ENCODE measurements at places on chromosomes 6 and 20.

DNA sequence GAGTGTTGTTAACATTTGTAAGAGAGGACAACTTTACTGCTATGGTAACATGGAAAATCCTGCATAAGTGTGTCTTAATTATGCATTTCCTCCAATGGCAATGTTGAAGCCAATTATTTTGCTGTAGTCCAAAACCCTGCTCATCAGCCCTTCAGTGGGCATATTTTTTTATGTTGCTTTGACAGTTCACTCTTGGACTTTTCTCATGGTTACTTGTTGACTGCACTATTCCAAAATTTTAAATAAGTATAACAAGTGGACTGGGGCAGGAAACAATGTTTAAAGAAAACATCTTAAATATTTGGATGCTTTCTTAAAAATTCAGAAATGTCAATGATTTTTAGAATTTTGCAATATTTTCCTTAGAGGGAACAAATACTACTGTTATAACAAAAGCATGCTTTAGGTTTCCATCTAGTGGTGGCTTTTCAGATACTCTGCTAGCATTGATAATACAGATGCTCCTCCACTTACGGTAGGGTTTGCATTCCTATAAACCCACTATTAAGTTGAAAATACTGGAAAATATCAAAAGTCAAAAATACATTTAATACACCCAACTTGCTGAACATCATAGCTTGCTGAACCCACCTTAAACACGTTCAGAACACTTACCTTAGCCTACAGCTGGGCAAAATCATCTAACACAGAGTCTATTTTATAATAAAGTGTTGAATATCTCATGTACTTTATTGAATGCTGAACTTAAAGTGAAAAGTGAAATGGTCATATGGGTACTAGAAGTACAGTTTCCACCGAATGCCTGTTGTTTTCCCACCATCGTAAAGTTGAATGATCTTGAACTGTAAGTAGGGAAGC is 86.4 kb downstream of the ADGRG6 start:
- DNase-seq, result no peak

GRCh38 chr20:43723186-43723585 is 3.6 kb downstream of the GTSF1L start:
- DNase-seq, result no peak

DNA sequence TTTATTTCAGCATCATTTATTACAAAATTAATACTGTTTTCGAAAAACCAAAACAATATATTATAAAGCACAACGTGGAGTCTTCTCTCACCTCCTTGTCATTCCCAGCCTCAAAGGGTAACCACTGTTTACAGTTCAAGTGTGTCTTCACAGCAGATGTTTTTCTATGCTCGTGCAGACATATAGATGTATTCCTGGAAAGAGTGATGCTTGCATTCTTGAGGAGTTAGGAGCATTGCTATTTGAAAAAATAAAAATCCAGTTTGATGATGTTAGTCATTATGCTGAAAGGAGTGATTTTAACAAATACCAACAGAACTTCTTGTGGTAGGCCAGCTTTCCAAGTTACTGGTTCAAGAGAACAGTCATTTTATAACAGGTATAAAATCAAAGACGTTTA is 234.9 kb downstream of the BCKDHB start:
- no peak for DNase-seq

- no peak for DNase-seq
Observed at GRCh38 chr6:11189865-11190624, 42.4 kb downstream of the NEDD9 start.

DNA sequence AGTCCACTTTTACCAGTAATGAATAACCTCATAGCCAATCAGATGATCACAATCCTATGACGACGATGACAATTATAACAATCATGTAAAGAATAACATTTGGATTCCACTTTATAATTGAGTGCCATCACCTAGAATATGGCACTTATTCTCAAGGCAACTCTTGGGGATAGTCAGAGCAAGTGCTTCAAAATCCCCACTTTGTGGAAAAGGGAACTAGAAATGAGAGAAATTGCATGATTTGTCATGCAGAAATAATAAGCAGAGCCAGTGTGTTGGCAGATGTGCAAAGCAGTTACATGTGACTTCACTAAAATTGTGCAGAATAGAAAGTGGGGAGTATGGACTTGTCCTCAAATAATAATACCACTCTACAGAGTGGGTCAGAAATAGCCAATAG is 41.3 kb downstream of the FRK start:
- no peak for DNase-seq

DNA sequence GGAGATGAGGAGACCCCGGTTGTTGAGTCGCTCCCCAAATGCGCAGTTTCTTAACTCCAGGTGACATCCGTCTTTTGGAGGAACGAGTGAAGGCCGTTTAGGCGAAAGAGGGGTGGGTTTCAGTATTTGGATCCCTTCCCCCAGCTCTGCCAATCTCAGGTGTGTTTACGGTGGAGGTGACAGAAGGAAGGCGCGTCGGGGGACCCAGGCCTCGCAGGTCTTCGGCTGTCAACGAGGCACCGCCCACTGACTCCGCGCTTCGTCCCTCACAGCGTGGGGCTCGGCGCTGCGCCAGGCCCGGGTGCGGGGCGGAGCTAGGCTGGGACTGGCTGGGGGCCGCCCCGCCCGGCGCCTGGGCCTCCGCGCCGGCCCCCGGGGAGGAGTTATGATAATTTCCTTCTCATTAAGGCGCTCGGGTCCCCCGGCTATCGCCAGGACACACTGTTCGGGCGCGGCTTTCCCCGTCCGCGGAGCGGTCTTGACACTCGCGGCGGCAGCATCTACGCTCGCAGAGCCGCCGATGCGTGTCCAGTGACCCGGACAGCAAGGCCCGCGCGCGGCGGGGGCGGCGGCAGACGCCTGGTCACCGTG is at the start of gene TFAP2C:
TSS of gene TFAP2C (plus strand) at position 434 of the 591 bp plus-strand sequence. CDS start 239 bp downstream, outside the sequence.
- peak; percentile 59 for DNase-seq

DNA sequence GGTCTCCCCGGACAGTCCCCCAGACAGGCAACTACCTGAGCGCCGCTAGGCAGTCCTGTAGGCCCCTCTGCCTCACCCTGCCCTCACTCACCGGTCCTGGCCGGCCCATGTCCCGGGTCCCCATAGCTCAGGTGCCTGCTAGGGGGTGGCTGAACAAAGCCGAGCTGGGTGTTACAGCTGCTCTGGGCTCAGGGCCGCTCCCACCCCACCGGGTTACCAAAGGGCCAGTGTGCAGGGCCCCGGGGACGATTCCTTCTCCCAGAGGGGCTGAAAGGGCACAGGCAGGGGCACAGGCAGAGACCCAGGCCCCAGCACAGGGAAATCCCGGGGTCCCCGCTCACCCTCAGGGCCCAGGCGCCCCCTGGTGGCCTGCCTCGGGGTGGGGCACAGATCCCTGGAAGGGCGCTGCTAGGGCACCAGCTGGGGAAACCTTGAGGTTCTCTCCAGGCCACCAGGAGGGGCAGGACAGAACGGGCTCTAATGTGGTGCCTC is 118.4 kb downstream of the GRM4 start:
- DNase-seq, result peak; percentile 76

DNA sequence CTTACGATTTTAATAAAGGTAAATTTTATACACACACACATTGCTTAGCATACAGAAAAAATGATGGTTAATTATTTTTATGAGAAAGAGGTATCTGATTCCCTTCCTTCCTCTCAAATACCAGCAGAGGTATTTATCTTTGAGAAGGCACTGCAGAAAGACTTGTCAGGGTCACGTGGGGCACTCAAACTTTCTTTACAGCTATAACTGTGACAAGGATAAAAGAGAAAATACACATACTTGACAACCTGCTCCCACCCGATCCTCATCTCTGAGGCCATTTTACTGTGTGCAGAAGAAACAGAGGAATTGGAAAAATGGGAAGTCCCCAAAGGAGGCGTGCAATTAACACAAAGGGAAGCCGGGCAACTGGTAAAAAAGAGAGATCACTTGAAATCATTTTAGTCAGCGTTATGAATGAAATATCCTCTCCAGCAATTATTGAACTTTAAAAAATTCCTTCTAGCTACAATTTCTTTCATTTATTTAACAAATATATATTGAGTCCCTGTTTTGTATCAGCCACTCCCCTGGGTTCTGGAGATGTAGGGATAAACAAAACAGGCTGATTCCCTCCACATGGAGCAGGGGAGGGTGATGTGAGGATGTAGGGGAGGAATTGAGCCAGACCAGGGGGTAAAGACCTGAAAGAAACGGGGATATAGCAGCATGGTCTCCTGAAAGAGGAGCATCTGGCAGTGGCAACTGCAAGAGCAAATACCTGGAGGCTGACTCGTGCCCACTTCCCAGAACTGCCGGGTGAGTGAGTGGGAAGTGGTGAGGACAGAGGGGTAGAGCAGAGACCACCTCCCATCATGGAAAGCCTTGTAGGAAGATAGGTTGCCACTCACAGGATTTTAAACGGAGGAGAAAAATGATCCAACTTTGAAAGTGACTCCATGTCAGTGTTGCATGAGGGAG is 510.3 kb downstream of the KIF16B start:
- DNase-seq, result no peak

GRCh38 chr6:166597711-166598440 is 11.4 kb upstream of the RAMACL start:
- DNase-seq, result no peak

DNA sequence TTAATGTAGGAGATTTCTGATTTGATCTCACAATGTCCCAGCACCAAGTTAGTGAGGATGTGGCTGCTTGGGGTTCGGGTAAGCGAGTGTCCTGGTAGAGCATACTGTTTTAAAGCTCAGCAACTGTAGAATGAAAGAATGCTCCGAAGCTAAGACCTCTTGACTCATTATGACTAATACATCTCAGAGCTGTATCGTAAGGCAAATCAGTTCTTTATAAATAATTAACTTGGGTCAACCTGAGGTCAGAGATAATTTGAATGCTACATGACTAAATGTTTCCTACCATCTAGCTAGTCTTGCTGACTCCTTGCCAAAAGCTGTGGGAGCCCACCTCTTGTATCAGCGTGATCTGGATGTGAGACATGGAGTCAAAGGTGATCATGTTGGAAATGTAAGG is 128.8 kb upstream of the PDE7B start:
- no peak for DNase-seq

GRCh38 chr6:13681305-13682061 is 30.2 kb downstream of the RANBP9 start:
- no peak for DNase-seq

DNA sequence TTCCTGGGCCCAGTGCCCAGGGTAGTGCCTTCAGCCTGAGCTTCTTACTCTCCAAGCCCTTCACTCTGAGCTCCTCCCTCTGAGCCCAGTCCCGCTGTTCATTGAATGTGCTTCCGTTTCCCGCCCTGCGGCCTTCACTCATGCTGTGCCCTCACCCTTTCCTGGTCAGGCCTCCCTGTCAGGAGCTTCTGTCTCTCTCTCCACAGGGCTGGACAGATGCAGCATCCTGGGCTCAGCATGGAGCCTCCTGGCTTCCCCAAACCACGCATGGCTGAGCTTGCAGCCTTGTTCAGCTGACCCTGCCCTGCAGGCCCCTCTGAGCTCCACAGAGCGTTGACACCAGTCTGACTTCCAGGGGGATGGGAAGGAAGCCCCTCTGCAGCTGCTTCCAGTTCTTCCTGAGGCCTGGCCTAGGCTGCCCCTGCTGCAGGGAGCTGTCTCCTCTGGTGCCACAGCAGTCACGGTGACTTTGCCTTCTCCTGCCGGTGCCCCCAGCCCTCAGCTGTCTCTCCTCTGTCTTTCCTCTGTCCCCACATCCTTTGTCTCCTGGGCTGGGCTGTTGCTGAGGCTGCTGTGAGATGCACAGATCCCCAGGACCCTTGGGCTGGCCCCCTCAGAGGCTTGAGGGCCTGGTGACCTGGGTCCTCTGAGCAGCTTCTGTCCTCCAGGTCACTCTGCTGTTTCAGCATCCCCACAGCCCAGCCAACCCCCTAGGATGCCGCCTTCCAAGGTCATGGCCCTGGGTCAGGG is 7.9 kb upstream of the MYT1 start:
- no peak for DNase-seq

GRCh38 chr6:132446855-132447241 is 45.6 kb upstream of the MOXD1 start:
- DNase-seq, result no peak

GRCh38 chr20:10864076-10864672 is 190.4 kb upstream of the JAG1 start:
- no peak for DNase-seq

- peak; percentile 42 for DNase-seq
Observed at GRCh38 chr6:42100029-42100901, 42.2 kb downstream of the C6orf132 start.

DNA sequence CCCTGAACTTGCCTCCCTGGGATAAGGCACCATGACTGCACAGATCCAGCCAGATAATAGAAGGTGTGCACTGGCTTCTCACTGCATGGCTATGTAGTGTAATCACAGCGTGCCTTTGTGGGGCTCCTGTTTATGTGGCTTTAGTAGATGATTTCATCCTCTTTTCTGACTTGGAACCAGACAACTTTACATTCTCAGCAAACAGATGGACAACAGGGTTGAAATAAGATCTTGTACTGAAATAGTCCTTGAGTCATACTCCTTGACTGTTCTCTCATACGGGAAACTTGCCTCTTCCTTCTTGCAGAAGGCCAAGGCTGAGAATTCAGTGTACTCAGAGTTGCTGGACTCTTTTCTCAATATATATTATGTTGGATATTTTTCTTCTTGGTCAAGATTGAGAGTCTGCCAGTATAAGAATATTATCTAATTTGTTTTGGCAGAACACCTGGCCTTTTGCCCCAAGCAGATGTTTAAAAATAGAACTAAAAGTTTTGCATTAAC is 25.0 kb upstream of the RNF144B start:
- no peak for DNase-seq

DNA sequence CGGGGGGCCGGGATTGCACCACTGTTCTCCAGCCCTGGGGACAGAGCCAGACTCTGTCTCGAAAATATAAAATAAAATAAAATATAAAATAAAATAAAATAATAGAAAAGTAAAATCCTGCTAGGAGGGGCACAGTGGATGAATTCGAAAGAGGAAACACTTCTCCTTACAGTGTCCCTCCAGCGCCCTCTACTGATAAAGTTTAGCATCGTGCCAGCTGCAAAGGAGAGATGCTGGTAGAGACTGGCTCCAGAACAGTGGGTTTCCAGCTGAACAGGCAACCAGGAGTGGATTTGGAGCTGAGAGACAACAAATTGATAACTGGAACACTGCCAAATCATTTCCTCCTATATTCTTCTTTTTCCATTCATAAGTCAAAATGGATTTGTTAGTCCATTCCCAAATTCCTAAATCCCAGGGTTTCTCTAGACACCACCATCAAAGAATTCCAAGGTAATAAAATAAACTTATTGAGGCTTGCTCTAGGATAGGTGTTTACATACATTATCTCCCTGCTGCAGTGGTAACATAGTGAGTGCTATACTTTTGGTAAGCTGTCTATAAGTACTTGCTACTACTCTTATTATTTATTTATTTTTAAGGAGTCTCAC is 31.7 kb upstream of the TBPL1 start:
- peak; percentile 77 for DNase-seq

GRCh38 chr6:163745536-163746400 is 331.2 kb downstream of the QKI start:
- DNase-seq, result no peak

GRCh38 chr6:88730611-88731011 is 232.8 kb downstream of the RNGTT start:
- no peak for DNase-seq

- no peak for DNase-seq
Observed at GRCh38 chr6:7986219-7986618, 75.6 kb upstream of the TXNDC5 start.

GRCh38 chr6:42158631-42159030 is 14.5 kb upstream of the GUCA1A start:
- DNase-seq, result no peak
